ENCODE measurements at places on chromosomes 4 and X. TPM values are rescaled to one million over a fixed set of nuclear protein-coding genes. Genes with fewer than 3 reads are reported as not detected.
A peak's percentile ranks its signal among the peaks of the same experiment; 100 is the strongest.

- DNase-seq = no peak
Observed at GRCh38 chrX:11257711-11258110, 35.5 kb upstream of the AMELX start.

- DNase-seq = no peak
Observed at GRCh38 chr4:68272380-68272779, 26.9 kb upstream of the TMPRSS11B start.

- no peak for DNase-seq
Observed at GRCh38 chr4:41146716-41147506, 67.4 kb downstream of the APBB2 start.

DNA sequence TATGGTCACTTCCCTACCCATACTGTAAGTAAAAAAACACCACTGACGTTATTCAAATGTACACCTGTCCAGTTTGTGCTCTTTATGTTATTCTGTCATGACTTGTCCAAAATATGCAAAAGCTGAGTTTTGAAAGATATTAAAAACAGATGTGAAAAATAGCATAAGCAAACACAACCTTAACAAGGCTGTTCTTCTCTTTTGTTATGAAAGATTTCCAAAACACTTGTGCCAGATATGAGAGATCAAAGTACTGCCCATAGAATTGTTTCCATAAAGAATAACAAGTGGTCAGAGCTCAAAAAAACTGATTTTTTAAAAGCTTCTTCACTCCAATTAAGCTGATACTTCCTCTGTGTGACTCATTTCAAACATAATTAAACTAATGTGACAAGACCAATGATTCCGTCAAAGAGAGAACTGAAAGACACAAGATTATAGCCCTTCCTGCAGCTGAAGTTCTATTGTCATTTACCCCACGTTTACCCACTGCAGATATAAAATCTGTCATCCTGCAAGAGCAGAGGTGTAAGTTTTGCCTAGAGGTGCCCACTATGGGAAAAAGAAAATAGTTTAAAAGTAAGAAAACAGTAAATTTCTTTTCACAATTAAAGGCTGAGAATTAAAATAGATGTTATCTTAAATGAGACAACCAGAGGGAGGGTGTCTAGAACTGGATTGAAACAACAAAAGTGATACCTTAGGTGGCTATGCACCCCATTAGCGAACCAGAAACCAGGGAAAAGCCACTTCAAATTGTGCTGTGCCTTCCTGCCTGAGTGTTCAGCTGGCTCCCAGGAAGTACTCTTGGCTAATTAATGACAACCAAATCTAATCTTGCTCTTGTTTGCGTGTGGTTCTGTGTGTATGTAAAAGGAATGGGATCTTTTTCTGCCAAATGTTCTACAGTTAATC lies 30.1 kb downstream of the RASSF6 start:
- DNase-seq = no peak

GRCh38 chrX:77446029-77446585 lies 1.1 kb upstream of the FGF16 start:
- DNase-seq = no peak

GRCh38 chr4:26731351-26732035 lies 129.1 kb upstream of the STIM2 start:
- DNase-seq = no peak

DNA sequence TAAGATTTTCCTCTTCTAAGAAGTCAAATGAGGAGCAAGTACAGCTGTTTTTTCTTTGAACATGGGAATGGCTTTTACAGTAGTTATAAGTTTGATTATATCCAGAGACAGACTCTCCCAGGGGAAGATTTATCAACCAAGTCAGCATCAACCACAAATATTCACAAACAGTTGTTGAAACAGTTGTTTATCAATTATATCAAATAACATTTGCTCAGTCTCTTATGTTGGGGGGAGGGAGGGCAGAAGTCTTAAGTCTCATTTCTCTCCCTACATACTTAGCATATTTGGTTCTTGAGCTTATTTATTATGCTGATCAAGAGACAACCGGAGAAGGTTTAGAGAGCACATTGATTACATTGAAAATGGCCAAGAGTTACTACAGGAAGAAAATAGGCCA lies 110.1 kb downstream of the FBXO8 start:
- no peak for DNase-seq

- DNase-seq = no peak
Observed at GRCh38 chr4:124173912-124174311, 538.6 kb downstream of the ANKRD50 start.

GRCh38 chrX:124344246-124344645 lies 2.1 kb upstream of the SH2D1A start:
- DNase-seq = no peak

DNA sequence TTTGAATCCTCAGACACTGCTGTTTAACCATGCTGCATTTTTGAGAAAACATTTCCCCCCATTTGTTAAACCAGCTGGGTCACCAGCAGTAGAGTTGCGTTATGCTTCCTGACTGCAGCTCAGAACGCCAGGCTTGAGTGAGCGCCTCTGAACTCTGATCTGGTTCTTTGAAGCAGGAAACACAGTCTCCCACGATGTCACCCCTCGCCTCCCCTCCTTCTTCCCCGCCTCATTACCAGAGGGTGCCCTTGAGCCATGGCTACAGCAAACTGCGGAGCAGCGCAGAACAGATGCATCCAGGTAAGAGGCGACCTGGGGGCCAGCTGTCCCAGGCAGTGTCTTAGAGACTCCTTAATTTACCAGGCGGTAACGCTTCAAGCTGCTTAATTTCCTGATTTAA lies 78.4 kb downstream of the REPS2 start:
- DNase-seq = no peak

DNA sequence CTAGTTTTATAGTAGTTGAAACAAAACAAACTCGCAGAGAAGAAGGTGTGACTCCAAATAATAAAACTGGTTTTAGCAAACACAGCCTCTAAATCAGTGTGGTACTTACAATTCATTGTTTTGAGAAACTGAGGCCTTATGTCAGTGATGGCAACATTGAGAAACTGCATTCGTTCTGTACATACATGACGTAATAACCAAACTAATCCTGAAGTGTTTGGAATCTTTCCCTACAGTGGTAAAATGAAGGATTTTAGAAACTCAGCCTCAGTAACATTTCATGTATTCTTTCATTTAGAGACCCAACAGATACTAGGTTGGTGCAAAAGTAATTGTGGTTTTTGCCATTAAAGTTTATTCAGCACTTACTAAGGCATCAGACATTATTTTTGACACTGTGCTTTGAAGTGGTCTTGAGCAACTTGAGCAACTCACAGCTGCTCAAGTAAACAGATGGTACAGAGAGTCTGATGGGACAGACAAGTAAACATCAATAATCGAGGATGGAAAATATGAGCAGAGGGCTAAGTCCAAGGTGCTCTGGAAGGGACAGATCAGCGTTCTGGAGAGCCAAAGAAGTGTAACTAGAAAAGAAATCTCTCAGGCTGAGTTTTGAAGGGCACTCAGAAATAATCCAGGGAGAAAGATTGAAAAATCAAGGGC lies 390.8 kb upstream of the BOD1L1 start:
- no peak for DNase-seq

GRCh38 chrX:129025376-129025775 lies 497.9 kb downstream of the SMARCA1 start:
- no peak for DNase-seq

DNA sequence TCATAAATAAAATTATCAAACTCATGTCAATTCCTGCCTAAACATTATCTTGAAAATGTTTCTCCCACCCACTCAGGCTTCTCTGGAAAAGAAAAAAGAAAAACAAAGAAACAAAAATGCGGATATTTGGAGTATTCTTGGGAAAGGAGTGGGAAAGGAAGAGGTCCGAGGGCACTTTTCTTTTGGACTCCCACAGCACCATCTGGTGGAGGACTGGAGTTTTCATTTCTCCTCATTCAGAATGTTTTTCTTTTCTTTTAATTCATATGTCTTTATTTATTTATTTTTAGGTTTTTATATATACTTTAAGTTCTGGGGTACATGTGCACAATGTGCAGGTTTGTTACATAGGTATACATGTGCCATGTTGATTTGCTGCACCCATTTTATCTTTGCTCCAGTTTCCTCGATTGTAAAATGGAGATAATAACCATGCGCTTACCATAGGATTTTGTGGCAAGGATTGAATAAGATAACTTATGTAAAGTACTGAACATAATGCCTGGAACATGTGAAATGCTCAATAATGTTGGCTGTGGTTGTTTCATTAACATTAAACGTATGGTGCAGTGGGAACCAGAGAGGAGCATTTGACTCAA lies 8.0 kb upstream of the KCNE5 start:
- no peak for DNase-seq

GRCh38 chr4:156419080-156419685 lies 465.5 kb upstream of the CTSO start:
- no peak for DNase-seq

DNA sequence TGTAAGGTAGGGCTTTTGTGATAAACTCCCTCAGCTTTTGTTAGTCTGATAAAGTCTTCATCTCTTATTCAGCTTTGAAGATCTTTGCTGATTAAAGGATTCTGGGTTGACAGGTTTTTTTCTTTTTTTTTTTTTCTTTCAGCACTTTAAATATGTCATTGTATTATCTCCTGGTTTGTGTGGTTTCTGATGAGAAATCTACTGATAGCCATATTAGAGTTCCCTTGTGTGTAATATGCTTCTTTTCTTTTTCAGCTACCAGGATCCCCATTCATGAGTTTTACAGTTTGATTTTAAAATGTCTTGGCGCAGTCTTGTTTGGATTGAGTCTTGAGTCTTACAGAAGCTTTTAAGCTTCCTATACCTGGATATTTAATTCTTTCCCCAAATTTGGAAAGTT lies 504.5 kb downstream of the TLL1 start:
- no peak for DNase-seq

DNA sequence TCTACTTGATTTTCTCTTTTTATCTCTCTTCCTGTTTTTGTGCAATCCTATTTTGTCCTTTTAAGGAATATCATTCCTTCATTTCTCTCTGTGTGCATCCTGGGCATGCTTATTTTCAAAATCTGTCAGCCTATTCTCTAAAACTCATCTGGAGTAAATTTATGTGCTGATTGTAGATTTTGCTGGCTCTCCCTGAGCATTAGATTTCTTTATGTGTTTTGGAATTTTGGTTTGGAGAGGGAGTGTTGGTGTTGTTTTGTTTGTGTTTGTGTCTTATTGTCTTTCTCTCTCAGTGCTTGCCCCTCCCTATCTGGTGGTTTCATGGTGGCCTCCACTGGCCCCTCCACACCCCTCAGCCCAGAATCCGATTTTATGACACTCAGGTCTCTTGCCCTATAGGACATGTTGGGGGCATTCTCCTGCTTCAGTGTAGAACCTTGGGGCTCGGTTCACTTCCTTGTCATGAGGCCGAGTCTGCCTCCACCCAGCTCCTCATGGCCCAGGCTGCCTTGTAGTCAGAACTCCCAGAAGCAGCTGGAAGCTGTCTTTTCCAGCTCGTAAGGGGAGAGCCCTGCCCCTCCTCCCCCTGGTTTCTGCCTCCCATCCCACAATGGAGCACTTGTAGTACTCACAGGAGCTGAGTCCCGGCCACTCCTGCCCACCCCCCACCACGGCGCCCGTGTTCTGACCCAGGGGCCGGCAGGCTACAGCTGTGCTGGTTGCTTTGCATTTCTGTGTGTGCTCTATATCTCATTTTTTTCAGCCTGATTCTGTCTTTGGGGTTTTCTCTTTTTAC lies 24.5 kb upstream of the PJA1 start:
- no peak for DNase-seq

DNA sequence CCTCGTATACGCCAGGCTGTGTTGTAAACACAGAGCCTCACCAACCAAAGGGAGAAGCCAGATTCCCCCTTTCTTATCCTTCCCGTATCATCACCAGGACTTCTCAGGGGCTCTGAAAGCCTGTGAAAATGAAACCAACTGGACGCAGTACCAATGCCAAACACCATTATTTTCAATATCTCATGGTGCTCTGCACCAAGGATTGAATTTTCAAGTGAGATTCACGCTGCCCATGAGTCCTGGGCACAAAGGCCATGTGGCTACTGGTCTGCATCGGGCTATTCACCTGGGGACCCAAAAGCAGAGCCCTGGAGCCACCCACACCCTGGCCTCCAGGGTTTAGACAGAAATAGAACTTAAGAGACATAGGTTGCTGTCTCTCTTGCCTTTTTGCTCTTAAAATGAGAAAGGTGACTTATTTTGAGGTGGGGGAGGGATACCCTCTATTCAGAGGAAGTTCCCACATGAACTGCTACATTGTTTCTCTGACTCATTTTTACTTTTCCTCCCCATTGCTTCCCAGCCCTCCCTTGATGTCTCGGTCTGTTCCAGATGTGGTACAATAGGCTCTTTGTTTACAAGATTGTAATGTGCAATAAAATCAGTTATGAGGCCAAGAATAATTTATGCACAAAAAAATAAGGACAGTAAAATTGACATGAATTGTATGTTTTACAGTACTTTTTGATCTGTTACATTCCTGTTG lies 55.4 kb downstream of the MAML3 start:
- DNase-seq = no peak

DNA sequence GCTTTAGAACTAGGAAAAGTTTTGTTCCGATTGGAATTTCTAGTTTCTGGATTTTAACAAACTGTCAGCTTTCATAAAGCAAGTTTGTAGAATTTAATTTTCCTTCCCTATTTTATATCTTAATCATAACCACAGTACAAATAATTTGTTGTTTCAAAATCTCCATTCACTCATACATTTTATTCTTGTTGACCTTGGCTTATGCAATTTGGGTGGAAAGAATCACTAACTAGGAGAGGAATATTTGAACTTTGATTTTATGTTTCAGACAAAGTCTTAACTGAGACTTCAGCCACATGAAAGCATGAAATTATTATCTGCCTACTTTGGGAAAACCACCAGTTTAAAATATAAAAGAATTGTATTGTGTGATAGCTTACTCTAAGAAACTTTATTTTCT lies 427.9 kb downstream of the SPRY1 start:
- DNase-seq = no peak

DNA sequence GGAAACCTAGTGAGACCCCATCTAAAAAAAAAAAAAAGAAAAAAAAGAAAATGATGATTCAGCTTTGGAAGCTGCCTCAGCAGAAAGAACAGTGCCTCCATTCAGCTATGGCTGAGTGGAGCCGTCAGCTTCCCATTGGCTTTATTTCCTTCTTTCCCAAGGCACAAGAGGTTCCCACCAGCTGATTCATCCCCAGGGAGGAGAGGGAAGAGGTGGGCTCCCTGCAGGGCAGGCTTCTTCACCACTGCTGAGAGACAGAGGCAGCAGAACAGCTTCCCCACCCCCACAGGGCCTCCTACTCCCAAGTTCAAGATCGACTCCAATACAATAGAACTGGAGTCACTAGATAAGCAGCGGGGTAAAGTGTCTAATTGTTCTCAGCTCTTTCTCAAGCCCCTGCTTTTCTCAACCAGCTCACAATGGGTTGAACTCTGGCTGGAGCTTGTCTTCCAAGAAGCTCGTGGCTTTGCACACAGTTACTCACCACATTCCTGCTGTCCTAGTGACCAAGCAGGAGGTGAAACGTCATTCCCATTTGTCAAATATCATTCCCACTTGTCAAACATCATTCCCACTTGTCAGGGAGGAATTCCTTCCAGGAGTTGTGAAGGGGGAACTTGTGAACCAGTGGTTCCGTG lies 47.8 kb downstream of the FHDC1 start:
- no peak for DNase-seq

- DNase-seq = peak; percentile 75
Observed at GRCh38 chrX:71998836-71999509, 88.3 kb downstream of the NHSL2 start.

Gene PAGE4
- not detected for total RNA-seq

Gene ADGRG4
- 0.25 TPM for total RNA-seq

Gene UCP1
- total RNA-seq = not detected

Gene HTT-AS
- not detected for total RNA-seq

Gene ADGRL3
- 16.9 TPM for total RNA-seq

Gene PPEF2
- not detected for total RNA-seq
